Ovary (tissue), 10 donors: ENCODE measurements at places on chromosomes 2 and 18.

- no peak for DNase-seq
Observed at GRCh38 chr2:46540496-46541331, 61.3 kb downstream of the TMEM247 start.

DNA sequence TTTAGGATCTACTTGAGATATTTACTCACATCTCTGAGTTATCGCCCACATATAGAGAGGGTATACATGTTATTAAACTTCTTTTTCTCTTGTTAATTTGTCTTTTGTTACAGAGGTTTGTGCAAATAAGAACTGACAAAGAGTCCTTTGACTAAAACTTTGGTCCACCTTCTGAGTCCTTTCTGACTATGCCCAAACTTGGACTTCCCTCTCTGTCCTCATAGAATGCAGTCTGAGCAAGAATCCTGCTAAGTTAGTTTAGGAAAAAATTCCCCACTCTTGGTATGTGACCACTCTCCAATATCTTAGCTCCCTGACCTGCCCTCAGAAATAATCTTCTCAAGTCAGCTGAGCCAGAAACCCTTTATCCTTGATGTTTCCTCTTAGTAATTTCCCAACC lies 257.5 kb upstream of the REG3G start:
- DNase-seq, result no peak

- DNase-seq, result no peak
Observed at GRCh38 chr2:12797815-12798214, 81.1 kb downstream of the TRIB2 start.

- DNase-seq, result no peak
Observed at GRCh38 chr2:238441262-238442114, 14.8 kb downstream of the ASB1 start.

DNA sequence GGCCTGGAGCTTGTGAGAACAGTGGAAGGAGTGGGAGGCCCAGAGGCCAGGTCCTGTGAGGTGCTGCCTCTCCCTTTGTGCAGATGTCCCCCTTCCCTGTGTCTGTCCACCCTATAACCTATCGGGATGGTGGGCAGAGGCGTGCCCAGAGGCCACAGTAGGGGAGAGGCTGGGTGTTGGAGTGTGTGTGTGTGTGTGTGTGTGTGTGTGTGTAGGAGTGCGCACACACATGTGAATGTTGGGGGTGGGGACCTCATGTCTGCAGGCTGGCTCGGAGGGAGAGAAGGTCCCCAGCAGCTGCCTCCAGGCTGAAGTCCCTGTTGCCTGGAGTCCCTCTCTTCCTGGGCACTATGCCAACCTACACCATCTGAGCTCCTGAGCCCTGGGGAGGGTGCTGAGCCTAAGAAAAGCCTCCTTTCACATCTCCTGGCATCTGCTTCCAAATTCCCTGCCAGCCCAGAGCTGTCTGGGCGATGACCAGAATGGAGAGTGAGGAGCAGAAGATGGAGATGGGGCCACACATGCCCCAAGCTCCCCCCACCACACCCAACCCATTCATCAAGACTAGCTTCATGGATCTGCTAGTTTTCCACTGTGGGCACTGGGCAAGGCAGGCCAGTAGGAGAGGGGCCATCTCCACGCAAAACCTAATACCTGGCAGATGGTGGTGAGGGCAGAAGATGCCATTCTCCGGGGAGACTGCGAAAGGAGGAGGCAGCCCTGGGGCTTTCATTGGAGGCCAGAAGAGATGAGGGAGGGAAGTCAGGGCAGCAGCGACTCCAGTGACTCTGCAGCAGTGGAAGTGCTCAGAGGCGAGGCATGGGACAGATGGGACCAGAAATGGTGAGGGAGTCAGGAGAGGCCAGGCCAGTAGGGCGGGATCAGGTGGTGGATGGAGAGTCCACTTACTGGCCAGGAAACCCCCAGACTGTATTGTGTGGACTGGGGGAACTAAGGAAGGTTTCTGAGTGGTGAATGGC lies 20.3 kb downstream of the KCNK3 start:
- no peak for DNase-seq

DNA sequence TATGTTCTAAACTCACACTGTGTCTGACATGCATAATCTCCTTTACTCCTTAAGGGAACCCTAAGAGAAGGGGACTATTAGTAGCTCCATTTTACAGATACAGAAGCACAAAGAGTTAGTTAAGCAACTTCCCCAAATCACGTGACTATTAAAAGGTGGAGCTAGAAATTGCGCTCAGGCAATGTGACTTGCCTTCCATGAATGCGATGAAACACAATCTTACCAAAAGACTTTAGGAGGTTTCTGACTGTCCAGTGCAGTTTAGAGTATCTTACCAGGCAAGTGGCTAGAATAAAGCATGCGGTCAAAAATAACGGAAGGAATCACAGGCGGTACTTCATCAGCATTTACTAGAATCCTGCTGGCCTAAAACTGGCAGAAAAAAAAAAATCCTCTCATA lies 70.4 kb downstream of the ZNF521 start:
- no peak for DNase-seq

DNA sequence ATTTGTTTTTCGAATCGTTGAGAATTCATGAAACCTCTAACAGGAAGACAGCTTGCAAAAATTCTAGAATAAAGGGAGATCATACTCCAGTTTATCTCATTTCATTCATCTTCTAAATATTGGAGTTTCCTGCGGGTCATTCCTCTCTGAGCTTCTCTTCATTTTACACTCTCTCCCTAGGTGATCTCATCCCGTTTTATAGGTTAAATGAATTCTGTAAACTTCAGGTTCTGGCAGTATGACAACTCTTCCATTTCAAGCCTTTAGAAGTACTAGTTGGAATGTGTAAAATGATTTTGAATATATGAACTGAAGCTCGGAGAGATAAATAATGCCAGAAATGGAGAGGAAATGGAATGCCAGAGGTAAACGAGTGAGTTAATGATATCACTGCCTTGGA lies 312.4 kb downstream of the METTL4 start:
- no peak for DNase-seq

- no peak for DNase-seq
Observed at GRCh38 chr2:108926561-108927380, 62.2 kb downstream of the EDAR start.

GRCh38 chr2:193738892-193739291 lies 1544.2 kb upstream of the TMEFF2 start:
- DNase-seq, result no peak

- DNase-seq, result no peak
Observed at GRCh38 chr2:138291805-138292204, 209.8 kb upstream of the SPOPL start.

GRCh38 chr18:32975163-32975436 lies 202.3 kb upstream of the KLHL14 start:
- DNase-seq, result no peak

DNA sequence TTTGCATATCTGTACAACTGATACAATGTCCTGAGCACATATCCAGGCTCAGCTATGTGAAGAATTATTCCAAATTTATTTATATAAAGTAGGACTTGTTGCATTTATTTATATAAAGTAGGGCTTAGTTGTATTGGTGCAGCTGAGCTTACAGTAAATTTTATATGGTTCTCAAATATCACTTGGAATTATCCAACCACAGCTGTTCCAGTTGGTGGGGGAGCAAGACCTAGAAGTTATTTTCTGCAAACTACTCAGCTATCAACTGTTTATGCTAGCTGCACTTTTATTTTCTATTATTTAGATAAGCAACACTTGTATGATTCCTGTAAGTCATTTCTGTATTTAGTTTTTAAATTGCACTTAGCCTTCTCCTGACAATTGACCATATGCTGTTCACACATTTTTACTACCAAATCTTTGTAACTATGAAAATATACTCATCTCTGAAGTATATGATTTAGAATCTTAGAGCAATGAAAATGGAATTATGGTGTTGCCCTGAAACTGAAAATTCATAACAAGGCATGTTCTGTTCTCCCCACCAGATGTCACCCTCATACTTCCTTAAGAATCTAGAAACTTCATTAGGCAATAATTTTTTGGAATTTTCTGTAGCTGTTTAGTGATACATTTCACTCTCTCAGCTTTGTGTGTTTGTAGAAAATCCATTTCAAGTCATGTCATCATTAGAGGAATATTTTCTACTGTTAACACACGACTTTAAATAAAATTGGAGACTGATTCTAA lies 157.0 kb upstream of the CBLN2 start:
- DNase-seq, result no peak

GRCh38 chr2:133461484-133461883 lies 106.8 kb downstream of the NCKAP5 start:
- DNase-seq, result no peak

DNA sequence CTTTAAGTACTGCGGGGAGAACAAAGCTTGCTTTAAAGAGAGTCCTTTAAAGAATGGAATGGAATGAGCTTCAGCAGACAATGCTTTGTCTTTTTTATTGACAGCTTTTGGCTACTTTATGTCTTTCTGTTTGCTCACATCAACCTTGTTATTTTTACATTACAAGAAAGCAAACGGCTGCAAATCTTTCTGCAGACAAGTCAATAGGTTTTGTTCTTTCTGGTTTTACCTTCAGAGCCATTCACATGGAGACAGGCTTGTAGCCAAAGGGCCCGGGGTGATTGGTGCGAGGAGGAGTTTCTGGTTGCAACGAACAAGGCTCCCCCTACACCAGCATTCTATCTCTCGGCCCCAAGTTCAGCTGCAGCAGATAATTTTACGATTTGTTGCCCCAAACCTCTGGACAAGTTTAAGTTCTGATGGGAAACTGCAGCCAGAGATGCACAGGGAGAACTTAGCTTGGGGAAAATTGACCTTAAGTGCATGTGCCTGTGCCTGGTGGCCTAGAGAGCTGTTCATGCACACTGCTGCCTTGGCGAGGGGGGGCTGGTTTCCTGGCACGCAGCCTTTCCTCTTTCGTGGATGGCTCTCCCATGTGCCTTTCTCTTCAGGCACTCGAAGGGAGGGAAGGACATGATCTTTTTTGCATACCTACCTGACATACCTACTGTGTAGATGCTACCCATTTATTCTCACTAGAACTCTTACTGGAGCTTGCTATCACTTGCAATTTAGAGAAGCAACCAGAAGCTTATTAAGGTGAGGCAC lies 543.2 kb downstream of the DCDC2C start:
- no peak for DNase-seq

DNA sequence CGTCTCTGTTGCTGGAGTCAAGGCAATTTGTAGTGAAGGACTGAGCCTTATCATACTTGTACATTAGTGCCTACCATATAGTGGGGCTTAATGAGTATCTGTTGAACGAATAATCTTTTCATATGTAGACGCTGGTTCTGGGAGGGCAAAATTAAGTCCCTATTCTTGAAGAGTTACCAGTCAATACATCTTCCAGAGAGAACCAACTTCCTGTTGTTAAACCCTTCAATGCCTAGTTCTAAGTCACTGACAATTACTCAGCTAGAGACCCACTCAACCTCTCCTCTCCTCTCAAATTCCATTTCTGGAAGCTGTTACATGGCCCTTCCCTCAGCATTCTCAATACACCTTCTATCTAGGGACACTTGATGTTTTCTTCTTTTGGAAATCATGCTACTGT lies 1.1 kb upstream of the MOB4 start:
- no peak for DNase-seq

DNA sequence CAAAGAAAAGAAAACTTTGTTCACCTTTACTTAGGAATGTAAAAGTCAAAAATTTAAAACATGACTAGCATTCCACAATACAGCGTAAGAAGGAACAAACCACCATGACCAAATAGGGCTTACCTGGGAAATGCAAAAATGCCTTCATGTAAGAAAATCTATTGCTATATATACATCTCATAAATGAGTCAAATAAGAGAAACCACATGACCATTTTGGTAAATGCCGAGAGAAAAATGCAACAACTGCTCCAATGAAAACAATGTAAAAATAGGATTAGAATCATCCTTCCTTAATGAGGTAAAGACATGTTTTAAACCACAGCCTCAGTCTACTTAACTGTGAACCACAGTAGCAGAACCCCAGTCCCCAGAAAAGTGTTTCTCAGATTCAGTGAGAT lies 49.4 kb downstream of the TGOLN2 start:
- no peak for DNase-seq

GRCh38 chr18:57921708-57922107 lies 118.6 kb upstream of the ATP8B1 start:
- DNase-seq, result no peak

- DNase-seq, result no peak
Observed at GRCh38 chr2:232014681-232015080, 53.2 kb downstream of the DIS3L2 start.

DNA sequence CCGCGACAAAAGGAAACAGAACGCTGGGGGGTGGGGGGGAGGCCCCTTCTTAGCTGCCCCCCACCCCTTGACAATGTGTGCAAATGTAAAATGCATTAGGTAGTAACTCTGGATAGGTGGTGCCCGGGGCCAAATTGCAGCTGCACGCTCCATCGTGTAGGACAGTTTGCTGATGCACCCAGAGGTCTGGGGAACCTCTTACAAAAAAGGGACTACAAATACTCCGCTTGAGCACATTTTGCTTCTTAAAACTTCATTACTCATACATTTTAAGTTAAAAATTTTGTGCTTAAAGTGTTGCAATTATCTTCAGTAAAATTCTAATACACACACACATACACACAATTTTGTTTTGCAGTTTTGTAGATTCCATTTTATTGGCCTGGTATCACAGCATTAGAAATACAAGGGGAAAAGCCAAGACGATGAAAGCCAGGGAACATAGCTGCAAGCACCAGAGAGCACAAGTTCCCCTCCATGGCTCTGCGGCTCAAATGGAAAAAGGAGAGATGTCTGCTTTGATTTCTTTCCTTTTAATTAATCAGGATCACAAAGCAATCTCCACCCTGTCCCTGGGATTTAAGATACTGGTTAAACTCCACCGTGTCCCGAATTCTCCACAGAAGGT lies 582.1 kb downstream of the ZEB2 start:
- peak; percentile 56 for DNase-seq

DNA sequence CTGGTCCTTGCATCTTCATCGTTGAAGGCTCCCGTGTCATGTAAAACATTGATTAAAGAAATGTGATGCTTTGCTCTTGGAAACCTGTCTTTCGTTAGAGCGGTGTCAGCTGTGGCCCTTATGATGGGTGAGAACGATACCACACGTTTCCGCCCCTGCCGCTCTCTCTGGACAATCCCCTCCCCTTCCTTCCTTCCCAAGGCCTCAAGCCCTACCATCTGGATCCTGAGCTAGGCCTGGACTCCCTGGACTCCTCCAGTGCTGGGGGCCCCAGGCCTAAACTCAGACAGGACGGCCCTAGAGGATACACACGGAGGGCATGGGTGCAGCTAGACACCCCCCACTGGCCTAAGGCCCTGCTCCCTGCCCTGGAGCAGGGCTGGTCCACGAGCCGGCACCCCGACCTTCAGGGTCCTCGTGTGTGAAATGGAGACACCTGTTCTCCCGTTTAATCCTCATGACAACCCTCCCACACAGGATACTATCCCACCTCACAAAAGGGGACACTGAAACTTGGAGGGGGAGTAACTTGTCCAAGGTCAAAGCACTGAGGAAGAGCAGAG lies 13.2 kb downstream of the BIN1 start:
- DNase-seq, result peak; percentile 21

GRCh38 chr2:37708146-37708545 lies 36.7 kb upstream of the CDC42EP3 start:
- DNase-seq, result no peak

- DNase-seq, result no peak
Observed at GRCh38 chr18:58532298-58532697, 96.6 kb downstream of the ALPK2 start.

- DNase-seq, result peak; percentile 24
Observed at GRCh38 chr2:238968616-238969384, 120.9 kb downstream of the TWIST2 start.
